NCI-H526 treated with DMSO at 0.1 percent for 48 hours (cell line): ENCODE measurements at places on chromosomes 16 and 17.

- no peak for DNase-seq
Observed at GRCh38 chr16:75624921-75625334, 1.8 kb upstream of the ADAT1 start.

GRCh38 chr16:86452451-86452850 lies 57.9 kb upstream of the FOXF1 start:
- DNase-seq, result no peak

- no peak for DNase-seq
Observed at GRCh38 chr17:74042744-74043486, 160.6 kb upstream of the RPL38 start.

DNA sequence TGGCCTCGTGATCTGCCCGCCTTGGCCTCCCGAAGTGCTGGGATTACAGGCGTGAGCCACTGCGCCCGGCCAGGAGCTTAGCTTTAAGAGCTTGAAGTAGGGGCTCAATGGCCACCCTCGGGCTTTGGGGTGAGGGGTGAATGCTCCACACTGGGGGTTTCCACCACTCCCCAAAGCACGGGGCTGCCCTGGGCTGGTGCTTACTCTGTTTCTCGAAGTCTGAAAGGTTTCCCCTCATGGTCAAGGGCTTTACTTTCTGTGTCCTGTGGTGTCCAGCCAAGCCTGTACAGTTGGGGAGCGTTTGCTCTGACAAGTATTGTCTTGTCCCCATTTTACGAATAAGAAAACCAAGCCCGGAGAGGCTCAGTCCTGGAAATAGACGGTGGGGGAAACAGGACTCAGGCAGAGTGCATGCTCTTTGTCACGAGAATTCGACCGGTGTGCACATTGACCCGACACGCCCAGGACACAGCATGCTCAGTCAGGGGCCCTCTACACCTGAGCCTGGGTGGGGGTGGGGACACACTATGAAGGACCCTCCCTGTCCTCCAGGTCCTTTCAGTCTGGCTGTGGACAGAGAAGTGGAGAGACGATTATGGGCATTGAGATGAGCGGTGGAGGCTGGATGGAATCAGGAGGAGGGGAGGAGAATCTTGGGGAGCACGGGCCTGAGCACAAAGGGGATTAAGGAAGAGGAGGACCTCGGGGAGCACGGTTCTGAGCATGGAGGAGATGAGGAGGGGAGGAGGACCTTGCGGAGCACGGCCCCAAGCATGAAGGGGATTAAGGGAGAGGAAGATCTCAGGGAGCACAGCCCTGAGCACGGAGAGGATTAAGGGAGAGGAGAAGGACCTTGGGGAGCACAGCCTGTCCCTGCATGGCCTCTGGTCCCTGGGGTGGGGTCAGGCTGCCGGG lies 7.5 kb downstream of the CD7 start:
- DNase-seq, result no peak

GRCh38 chr17:7922269-7922844 lies 6.3 kb upstream of the RNF227 start:
- DNase-seq, result no peak

DNA sequence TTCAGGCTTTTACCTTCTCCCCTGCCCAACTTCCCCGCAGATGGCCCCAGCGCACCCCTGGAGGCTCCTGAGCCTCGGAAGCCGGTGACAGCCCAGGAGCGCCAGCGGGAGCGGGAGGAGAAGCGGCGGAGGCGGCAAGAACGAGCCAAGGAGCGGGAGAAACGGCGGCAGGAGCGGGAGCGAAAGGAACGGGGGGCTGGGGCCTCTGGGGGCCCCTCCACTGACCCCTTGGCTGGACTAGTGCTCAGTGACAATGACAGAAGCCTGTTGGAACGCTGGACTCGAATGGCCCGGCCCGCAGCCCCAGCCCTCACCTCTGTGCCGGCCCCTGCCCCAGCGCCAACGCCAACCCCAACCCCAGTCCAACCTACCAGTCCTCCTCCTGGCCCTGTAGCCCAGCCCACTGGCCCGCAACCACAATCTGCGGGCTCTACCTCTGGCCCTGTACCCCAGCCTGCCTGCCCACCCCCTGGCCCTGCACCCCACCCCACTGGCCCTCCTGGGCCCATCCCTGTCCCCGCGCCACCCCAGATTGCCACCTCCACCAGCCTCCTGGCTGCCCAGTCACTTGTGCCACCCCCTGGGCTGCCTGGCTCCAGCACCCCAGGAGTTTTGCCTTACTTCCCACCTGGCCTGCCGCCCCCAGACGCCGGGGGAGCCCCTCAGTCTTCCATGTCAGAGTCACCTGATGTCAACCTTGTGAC lies 3.6 kb downstream of the MAPK7 start:
- no peak for DNase-seq

DNA sequence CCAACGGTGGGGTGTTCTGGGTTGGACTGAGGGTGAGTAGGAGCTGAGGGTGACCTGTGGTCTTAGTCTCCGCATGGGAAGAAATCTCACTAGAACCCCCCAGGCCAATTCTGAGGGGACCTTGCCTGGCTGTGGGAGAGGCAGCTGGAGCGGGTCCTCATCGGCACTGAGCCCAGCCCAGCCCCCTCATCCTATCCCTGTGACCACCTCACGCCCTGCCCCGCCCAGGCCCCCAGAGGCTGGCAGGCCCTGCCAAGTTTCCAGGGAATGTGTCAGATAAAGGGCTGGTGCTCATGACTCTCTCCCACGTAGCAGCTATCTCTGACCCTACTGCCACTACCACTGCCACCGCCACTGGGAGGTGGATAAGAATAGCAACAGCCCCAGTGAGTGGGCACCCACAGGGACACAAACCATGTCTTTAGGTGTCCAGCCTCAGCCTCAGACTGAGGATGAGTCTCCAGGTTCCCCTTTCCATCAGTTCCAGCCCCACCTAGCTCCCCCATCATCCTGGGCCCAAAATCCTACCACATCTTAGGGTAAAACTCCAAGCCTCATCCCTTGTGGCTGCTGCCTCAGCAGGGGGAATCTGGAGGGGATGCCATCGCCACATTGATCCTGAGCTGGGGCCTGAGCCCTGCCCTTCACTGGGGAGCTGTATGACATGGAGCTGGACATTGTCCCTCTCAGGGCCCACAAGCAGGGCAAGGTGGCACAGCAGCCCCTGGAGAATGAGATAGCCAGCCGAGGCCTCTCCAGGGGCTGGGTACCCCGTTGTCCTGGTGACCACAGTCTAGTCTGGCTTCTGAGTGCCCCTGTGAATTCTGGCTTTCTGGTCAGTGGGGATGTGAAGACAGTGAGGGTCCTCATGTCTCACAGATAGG lies 14.9 kb downstream of the CDH16 start:
- no peak for DNase-seq

- no peak for DNase-seq
Observed at GRCh38 chr16:56310690-56311089, 114.7 kb downstream of the AMFR start.

DNA sequence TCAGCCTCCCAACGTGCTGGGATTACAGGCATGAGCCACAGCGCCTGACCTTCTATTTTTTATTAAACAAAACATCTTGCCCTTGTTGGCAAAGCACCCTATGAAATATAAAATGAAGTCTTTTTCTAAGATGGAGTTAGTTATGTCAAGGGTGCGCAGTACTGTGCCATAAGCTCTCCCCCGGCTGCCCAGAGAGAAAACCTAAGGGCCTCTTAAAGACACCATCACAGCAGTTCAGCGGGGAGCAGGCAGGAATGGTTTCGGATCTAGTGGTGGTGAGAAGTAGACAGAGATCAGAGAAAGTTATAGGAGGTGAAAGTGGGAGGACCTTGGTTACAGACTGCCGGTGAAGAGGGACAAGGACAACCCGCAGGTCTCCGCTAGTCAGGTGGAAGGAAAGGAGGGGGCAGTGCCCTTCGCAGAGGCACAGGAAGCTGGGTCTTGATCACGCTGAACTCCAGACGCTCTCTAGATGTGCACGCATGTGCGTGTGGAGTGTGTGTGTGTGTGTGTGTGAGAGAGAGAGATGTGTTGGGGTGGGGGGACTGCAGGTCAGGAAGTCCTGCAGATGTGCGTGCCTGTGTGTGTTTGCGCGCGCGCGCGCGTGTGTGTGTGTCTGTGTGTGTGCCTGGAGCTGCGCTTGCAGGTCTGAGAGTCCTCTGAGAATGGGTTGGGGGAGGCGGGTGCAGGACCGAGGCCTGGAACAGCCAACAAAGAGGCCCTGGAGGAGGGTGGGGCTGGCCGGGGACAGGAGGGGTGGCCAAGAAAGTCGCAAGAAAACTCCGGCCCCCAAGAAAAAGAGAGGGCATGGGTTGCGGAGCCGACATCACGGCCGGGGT lies 748 bp upstream of the CMTM3 start:
- DNase-seq, result peak; percentile 10

DNA sequence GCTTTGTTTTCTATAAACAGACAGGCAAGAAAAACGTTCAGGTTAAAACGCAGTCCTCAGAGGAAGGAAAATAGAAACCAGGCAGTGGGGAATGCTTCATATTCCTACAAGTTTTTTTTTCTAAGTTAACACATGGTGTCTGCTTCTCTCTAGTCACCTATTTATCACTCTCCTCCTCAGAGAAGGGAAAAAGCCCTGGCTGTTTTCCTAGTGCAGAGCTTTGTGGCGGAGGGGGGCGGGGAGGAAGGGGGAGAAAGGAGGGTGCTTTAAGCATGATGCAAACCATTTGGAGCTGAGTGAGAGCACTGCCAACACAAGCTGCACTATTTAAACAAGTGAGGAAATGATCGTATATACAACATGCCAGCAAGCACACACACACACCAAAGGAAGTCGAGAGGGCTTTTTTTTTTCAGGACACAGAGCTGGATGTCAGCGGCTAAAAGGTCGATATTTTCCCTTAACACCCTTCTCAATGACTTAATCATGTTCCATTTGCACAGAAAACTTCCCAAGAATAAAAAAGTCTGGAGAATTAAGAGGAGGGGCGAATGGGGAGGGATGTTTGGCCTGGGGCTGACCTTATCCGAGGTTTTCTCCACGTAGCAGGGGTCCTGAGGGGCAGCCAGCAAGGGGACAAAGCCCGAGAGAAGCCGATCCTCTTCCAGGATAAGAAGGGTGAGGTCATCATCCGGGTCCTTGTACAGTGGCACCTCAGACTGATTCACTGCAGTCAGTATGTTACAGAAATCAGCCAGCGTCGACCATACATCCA lies 117.4 kb downstream of the HIC1 start:
- no peak for DNase-seq

DNA sequence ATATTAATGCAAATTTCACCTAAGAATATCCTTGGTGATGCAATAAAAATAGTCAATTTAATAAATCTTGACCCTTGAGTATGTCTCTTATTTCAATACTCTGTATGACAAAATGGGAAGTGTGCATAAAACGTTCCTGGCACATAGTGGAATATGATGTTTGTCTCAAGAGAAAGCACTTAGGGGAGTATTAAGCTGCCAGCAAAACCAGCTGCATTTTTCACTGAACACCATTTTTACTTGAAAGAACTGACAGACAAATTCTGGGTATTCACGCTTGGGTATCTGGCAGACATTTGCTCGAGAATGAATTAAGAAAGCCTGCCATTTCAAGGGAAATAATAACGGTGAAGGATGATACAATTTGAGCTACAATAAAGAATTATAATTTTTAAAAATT lies 364.8 kb downstream of the SOX9 start:
- no peak for DNase-seq

- DNase-seq, result no peak
Observed at GRCh38 chr17:16371742-16372141, 9.1 kb upstream of the UBB start.

- DNase-seq, result no peak
Observed at GRCh38 chr16:13873835-13874438, 46.0 kb upstream of the ERCC4 start.

GRCh38 chr16:68298907-68299561 lies 11.7 kb downstream of the SLC7A6OS start:
- no peak for DNase-seq

DNA sequence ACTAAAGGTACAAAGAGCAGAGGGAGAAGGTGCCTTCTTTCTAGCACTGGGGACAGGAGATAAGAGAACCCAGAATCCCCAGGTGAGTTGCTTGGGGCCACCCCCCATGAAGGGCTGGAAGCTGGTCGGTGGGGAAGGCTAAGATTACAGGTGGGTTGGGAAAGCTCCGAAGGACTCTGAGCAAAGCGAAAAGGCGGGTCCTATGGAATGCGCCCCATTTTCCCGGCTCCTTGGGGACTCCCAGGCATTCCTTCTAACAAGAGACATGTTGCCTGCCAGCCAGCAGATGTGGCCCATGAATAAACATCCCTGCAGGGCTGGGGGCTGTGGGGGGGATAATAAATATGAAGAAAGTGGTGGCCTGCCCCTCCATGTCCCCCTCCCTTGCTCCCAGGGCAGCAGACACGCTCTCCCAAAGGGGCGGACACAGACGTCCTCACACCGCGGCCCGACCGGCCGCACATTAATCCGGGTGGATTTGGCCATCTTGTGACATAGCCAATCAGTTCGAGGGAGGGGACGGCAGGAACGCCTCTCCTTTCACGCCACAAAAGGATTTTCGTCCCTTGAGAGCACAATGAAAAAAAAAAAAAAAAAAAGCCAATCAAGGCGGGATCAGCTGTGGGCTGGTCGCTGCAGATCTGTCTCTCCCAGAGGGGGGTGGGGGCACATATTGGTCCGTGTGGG lies 98.5 kb downstream of the SOX9 start:
- no peak for DNase-seq

GRCh38 chr17:67440277-67441051 lies 63.4 kb downstream of the PITPNC1 start:
- no peak for DNase-seq

DNA sequence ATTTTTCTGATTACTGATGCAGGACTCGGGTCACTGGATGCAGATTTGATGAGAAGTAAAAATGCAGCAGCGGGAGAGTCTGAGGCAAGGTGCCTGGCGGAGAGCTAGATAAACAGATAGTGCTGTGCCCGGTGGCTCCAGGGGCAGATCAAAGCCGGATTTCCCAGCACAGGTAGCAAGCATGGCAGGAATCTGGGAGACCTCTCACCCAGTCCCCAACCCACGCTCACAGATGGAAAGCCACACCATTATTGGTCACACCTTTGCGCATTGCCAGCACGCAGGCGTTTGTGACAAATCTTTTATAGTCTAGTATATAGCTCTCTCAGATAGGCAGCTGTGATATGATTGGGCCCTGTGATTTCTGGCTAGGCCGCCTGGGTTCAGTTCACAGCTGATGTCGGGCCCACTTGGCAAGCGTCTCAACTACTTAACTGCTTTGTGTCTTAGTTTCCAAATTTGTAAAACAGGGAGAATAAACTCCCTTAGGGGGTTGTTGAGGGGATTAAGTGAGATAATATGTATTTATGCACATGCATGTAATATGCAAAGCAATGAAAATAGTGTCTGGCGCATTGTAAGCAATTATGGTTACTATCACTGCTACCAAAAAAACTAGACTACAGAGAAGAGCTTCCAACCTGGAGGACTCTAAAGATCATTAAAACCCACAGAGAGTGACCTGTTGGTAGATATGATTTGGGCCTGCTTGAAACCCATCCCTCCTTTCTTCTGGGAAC lies 42.0 kb upstream of the NFAT5 start:
- no peak for DNase-seq
